Inflammatory macrophage treated with lipopolysaccharide for 4 hours (primary cell): ENCODE measurements at places on chromosomes 2 and 18.

GRCh38 chr2:146821836-146822316, 1023.0 kb upstream of the ACVR2A start:
- no peak for DNase-seq

- no peak for DNase-seq
Observed at GRCh38 chr2:164831887-164832286, 9.7 kb downstream of the COBLL1 start.

DNA sequence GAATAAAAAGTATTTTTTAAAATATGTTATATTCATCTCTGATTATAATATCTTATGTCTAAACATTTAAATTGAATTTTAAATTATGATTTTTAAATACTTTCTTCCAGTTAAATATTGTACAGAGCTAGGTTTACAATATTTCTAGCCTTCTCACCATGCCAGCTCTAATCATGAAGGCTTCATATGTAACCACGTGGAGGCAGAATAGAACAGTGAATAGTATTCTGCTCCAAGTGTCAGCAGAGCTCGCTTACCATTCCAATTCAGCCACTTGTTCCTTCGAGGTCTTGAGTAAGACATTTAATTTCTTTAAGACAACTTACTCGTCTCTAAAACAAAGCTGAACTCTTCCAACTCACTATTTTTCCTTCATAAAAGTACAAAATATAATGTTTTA, 871.8 kb downstream of the SUCLG1 start:
- DNase-seq, result no peak

- no peak for DNase-seq
Observed at GRCh38 chr2:189829102-189829833, 45.0 kb downstream of the PMS1 start.

DNA sequence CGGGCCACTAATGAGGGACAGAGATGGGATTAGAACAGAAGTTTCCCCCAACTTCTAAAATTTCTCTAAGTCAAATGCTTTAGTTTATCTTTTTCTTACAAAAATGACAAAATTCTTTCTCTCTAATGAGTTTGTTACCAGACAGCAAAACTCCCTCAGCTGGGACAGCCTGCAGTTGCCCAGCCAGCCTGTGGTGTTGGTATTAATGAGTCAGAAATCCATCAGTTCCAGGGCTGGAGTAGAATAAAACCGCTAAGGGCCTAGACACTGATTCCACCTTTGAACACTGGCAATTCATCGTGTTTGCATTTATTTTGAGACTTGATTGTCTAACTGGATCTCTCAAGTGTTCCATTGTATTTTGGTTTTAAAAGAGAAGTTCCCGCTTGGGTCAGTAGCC, 38.3 kb upstream of the SMAD2 start:
- no peak for DNase-seq

GRCh38 chr2:66447677-66448076, 12.8 kb downstream of the MEIS1 start:
- no peak for DNase-seq

- no peak for DNase-seq
Observed at GRCh38 chr18:67520351-67520921, 3.9 kb upstream of the DSEL start.

DNA sequence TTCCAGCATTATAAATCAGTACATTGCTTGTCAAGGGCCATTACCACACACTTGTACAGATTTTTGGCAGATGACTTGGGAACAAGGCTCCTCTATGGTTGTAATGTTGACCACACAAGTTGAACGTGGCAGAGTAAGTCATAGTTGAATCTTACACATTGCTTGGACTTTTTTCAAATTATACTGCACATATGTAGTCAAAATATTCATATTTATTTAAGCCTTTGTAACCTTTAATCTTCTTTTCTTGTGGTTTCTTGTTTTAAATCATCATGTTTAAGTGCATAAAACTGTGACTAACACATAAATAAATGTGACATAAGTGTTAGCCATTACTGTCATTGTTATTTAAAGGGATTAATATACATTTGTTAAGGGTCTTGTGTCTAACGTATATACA, 52.1 kb upstream of the EPB41L5 start:
- DNase-seq, result no peak

DNA sequence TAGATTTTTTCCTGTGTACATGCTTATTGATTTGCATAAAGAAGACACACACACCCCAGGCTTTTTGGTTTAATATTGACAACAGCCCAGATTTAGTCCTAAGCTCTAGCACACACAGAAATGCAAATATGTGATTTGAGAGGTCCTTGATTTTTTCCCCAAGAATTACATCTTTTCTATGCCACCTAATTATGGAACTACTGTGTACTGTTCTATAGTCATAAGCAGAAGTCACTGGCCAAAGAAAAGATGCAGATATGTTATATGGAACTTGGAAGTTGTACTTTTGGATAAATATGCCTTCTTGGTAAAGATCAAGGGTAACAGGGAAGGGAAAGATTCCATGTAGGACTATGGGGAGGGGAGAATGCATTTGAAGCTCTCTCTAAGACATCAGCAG, 105.6 kb downstream of the SETBP1 start:
- DNase-seq, result no peak

GRCh38 chr18:44826418-44827259, 146.0 kb downstream of the SETBP1 start:
- peak; percentile 13 for DNase-seq

DNA sequence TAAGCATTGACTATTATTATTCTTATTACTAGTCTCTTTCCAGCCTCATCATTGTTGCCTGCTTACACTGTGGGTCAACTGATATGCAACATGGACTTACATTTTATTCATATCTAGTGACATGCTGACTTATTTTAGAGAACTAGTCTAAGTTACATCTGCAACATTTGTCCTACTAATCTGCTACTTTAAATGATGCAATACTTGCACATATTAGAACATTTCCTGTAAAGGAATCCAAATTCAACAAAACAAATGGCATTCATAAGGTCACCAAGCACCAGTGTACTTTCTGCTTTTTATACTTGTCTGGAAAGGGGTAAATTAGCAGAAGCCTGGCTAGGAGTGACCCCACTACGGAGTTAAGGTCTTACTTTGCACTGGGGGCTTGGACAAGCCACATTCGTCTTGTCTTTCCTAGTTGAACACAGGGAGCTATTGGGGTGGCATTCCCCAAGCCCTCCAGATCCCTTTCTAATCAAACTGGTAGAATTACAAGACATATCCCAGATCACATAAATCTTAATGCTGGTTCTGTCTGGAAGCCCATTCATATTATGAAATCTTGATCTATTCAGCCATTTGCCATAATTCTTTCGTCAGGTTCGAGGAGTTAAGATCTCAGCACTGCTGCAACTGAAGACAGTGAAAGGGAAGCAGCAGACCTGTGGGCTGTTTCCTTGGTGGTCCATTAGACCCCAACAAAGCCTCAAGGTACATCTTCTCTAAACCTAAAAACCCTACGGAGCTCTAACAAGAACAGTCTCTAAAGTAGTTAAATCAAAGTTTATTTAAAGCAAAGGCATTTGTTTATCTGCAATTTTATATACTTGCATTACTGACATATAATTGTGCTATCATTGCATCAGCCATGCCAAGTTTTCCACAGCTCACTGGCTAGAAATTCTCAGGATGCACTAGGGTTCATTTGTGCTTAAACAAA, 49.9 kb upstream of the RTN4 start:
- peak; percentile 85 for DNase-seq

GRCh38 chr2:63614983-63615945, 26.5 kb downstream of the MDH1 start:
- DNase-seq, result no peak

DNA sequence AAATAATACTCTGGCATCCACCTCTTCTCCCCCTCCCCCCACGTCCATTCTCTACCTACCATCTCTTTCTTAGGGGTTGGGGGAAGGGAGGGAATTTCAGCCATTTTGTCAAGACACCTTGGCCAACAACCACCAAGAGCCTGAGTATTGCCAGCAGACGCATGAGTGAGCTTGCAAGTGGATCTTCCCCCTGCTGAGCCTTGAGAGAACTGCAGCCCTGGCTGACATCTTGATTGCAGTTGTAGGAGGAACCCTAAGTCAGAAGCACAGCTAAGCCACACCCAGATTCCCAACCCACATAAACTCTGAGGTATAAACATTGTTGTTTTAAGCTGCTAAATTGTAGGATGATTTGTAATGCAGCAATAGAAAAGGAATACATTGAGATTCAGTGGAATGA, 165.6 kb downstream of the TMEFF2 start:
- DNase-seq, result no peak

DNA sequence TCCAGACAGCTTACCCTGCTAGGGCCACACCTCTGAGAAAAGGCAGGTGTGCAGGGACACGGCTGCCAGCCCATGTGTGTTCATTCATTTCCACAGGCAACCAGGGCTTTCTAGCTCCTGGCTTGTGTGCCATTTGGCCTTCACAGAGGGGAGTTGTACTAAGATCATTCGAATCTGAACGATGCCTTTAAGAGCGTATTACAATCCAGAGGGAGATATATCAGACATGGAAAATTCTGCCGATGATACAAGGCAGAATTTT, 64.2 kb upstream of the OTOF start:
- DNase-seq, result no peak

GRCh38 chr2:4962419-4962818, 729.8 kb upstream of the SOX11 start:
- no peak for DNase-seq

DNA sequence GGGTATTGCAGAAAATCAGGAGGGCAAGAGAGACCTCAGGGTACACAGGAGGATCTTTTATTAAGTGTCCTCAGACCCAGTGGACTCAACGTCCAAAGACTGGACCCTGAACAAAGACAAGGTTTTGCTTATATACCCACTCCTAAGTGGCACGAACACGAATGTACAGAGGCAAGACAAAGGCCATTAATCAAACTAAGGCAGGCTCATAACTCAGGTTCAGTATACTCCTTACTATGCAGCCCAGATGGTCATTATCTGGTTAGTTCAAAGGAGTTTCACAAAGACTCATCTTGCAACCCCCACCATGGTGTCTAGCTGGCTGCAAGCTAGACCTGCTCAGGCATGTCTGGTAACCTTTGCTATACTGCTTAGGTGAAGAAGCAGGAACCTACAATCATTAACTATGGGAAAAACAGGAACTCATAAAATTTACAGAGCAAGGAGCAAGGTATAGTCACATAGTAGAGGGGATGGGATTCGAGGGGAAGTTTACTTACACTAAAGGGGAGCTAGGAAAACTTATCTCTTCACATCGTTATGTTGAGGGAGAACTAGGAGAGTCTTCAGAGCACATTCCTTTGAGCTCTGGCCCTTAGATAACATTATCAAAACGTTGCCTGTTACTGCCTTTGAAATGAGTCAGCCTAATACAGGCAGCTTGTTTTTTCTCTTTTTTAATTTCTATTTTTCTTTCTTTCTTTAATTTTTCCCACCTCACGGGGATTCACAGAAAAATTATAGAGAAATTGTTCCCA, 33.9 kb downstream of the SLC4A3 start:
- no peak for DNase-seq

DNA sequence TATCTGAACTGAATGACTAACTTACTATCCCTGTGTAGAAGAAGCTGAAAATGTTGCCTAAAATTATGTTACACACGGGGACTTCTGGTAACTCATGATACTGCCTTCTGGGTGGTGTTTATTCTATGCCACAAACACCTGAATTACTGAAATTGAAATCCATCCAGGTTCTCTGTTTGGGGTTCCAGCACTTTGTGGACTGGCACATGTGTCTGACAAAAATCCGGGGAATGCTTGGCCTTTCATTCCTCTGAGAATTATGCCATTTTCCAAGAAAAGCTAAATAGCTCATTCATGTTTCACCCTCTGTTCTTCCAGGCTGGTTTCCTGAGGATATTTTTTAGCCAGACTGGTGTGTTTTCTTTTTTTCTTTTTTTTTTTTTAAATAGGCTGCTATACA, 59.5 kb upstream of the POU3F3 start:
- DNase-seq, result no peak

GRCh38 chr2:218694405-218695145, 16.1 kb upstream of the TTLL4 start:
- DNase-seq, result no peak

GRCh38 chr18:55324166-55324565, 263.8 kb downstream of the TCF4 start:
- DNase-seq, result no peak

GRCh38 chr2:172108587-172108930, 5.9 kb upstream of the DLX2 start:
- no peak for DNase-seq

DNA sequence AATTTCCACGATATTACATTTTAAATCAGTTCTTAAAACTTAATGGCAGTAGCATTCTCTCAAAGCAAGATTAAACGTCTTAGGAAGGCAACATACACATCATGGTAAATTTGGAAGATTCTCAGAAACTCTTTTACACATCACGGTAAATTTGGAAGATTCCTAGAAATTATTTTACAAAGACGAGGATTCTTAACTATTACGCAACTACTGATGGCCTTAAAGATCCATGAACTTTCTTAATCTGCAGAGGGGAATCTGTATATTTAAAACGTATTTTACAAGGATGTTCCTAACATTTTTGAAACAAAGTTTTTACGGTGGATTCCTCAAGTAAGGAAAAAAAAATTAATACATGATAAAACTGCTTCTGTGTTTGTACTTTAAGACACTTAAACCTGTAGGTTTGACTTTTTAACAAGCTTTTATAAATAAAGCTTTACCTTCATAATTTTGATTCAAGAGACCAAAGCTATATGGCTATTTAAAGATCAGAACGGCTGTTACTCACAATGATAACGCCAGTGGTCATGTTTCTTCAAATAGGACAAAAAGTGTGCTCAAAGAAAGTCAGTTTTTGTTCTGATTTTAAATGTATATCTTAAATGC, 1.7 kb downstream of the ATF2 start:
- DNase-seq, result no peak

DNA sequence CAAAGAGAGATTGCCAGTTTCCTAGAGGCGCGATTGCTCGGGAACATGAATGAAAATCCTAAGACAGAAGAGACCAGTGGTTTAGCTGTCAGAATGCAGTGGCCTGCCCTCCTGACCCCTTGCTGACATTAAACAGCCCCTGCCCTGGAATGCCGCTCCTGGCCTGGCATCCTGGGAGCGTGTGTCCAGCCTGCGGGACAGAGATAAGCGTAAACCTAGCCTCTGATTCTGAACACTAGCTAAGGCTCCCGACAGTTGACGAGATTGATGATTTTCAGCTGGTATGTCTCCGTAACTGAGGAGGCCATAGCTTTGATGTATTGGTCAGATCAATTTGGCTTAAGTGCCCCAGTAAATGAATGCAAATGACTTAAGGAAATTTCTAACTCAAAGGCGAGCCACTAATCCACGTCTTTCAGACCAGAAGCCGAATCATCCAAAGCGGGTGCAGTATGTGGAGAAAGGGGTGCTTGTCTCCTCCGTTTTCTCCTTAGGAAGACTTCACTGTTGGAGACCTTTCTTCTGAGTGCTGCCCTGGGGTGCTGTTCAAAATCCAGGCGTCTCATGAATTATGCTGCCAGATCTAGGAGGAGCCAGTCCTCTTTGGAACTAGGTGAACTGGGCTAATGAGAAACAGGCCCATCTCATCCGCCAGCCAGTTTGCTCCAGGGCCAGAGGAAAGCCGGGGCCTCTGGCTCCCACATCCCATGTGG, 142.5 kb upstream of the L3MBTL4 start:
- DNase-seq, result no peak

- no peak for DNase-seq
Observed at GRCh38 chr2:183035954-183036669, 2.1 kb downstream of the NCKAP1 start.
